ENCODE measurements at places on chromosomes 3 and 15.

GRCh38 chr3:159520638-159521037 lies 468.0 kb upstream of the IL12A start:
- DNase-seq: no peak

DNA sequence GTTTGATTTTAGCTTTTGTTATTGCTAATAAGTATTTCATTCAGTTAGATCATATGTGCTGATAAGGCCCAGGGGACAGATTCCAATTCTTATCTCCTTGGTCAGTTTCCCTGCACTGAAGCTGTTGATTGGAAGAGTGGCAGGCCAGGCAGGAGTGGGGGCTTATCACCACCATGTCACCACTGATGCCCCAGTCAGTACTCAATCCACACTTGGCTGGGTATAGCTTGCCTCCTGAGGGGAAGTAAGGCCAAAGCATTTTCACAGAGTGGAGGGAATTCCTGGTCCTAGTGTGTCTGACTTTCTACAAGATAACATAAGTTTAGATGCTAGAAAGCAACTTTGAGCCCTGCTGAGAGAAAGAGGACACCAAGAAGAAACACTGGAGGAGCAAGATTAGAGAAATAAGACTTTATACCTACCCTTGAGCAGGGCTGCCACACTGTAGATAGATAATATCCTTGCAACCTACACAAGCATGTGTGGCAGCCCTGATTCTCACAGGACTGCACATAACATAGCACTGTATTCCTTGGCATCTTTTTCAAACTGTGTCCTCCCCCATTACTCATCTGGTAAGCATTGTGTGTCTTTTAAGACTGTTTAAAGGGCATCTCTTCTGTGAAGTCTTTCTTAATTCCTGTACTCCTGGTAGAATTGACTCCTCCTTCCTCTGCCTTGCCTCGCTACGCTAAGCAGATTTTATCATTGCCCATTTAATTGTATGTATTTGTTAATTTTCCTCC lies 24.3 kb downstream of the OXNAD1 start:
- no peak for DNase-seq

DNA sequence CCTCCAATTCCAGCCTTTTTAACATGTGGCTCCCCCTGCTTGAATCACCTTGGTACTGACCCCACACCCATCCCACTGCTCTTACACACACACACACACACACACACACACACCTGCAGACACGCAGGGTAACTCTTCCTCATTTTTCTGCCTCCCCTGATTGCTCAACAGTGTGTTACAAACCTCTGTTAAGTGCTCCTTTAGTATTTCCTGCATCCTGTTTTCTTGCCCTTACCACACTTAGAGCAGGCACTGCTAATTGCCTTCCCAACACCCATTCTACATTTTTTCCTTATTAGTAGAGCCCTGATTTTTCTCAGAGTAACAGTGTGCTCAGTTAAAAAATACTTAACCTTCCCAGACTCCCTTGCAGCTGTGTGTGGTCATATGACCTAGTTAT lies 184.0 kb downstream of the EBLN2 start:
- DNase-seq: no peak

- no peak for DNase-seq
These were observed 171.5 kb downstream of the ZMAT3 start for GRCh38 chr3:178900029-178900646.

DNA sequence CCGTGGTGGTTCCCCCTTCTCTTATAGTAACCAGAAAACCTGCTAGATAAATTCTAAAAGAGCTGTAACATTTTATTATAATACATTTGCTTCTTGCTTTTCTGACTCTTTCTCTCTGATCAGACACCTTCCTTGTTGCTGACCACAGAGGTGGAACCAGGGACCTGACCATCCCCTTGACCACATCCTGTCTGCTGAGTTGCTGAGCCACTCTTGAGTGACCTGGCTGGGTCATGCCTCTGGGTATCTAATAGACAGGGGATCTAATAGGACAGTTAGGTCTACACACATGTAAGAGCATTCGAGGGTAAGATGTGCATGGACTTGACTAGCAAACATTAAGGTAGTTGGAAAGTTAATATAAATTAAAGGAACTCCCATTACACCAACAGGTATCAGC lies 22.8 kb upstream of the TRIM59 start:
- DNase-seq: no peak

GRCh38 chr3:106540743-106541142 lies 671.9 kb upstream of the CBLB start:
- DNase-seq: no peak

DNA sequence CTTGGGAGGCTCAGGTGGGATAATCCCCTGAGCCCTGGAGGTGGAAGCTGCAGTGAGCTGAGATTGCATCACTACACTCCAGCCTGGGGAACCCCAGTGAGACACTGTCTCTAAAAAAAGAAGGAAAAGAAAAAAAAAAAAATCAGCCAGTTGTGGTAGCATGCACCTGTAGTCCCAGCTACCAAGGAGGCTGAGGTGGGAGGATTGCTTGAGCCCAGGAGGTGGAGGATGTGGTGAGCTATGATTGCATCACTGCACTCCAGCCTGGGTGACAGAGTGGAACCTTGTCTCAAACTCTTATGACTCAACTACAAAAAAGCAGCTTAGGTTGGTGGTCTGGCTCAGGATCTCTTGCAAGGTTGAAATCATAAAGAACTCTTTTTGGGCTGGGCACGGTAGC lies 19.3 kb upstream of the GPX1 start:
- DNase-seq: peak; percentile 55

DNA sequence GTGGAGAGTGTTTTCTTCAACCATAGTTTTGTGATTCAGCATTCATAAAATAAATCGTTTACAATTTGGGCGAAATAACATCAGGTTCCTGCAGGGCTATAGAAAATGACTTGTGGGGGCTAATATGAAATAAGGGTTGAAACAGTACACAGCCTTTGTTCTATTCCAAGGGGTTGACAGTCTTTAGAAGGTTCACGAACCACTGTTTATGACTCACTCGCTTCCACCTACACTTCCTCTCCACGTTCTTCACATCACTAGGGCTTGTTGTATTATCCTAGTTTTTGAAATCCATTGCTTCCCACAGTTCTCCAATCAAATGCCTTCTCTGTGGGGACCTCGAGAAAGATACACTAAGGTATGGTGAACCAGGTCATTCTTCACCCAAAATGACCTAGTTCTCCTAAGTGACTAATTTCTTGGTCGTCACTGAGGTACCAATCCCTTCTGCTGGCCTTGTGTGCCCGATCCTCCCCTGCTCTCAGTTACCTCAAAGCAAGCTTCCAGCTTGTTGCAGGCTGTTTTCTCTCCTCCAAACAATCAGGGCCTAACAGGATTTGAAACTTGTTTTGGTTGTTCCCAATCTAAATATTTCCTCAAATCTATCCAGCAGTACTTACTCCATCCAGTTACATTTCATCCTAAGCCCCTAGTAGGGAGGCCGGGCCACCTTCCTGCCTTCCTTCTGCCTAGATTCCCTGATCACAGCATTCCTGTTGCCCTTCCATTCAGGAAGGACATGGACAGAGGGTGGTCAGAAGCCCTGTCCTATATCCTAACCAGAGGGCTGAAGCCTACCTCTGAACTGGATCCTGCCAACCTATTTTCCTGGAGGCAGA lies 23.1 kb upstream of the TBL1XR1 start:
- DNase-seq: no peak

GRCh38 chr15:78914027-78914764 lies 30.6 kb downstream of the CTSH start:
- DNase-seq: no peak

GRCh38 chr15:76565366-76565765 lies 228.8 kb downstream of the ISL2 start:
- no peak for DNase-seq

DNA sequence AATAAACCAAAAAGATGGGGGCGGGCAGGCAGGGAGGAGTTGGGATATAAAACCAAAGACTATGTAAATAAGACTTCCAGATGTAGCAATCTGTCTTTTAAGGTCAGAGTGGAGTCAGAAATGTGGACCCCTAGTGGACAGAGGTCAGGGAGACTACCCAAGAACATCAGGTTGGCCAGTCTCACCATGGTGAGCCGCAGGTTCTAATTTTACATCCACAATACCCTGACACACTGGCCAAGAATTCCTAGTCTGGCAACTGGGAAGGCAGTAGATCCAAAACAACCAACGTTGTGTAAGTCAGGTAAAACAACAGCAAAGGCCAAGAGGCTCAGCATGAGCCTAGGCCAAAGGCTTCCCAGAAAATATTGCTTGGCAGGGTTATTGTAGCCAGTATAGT lies 203.4 kb downstream of the FOXP1 start:
- DNase-seq: no peak

DNA sequence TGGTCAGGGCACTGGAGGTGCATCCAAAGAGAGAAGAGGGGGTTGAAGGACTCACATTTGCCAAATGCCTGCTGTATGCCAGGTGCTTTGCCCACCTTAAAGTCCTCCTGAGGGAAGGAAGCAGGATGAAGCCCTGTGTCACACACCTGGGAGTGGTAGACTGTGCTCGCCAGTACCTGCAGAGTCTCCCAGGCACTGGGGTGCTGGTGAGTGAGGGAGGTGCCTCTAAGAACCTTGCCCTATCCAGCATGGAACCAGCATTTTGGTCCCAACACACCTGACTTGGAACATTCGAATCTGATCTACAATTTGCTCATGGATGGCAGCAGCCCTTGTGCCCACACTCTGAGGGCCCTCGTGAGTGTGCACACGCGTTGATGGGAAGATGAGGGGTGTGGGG lies 76.7 kb downstream of the SEC22A start:
- DNase-seq: no peak

DNA sequence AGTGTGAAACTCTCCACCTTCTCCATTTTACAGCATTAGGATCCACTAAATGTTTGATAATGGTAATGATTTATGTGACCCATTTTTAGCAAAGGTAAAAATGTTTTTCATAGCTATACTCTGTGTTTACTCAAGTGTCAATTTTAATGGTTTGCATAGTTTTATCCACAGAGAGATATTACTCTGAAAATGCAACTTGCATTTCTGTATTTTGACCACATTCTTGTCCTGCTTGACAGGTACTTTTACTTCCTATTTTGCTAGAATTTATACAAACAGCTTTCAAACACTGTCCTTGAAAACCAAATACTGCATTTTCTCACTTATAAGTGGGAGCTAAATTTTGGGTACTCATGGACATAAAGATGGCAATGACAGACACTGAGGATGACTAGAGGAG lies 62.9 kb downstream of the SERPINI1 start:
- no peak for DNase-seq

GRCh38 chr15:63476229-63476632 lies 28.2 kb upstream of the USP3 start:
- no peak for DNase-seq

GRCh38 chr3:184874709-184875644 lies 63.0 kb downstream of the VPS8 start:
- no peak for DNase-seq

DNA sequence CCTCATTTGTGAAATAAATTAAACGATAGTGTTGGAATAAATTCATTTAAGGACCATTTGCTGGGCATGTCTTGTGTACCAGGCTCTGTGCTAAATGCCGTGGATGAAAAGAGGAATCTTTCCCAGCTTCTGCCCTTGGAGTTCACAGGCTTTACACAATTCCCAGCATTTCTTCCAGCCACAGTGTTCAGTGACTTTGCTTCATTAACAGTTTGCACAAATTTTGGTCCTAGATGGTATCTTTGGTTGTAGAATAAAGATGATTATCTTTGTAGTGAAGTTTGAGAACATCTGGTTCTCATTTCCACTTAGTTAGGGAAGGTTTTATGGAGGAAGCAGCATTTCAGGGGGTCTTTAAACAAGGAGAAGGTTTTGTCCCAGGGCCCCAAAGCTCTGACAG lies 100.1 kb downstream of the LRTM1 start:
- no peak for DNase-seq

- DNase-seq: no peak
These were observed 4.4 kb upstream of the SSR3 start for GRCh38 chr3:156559321-156559720.

DNA sequence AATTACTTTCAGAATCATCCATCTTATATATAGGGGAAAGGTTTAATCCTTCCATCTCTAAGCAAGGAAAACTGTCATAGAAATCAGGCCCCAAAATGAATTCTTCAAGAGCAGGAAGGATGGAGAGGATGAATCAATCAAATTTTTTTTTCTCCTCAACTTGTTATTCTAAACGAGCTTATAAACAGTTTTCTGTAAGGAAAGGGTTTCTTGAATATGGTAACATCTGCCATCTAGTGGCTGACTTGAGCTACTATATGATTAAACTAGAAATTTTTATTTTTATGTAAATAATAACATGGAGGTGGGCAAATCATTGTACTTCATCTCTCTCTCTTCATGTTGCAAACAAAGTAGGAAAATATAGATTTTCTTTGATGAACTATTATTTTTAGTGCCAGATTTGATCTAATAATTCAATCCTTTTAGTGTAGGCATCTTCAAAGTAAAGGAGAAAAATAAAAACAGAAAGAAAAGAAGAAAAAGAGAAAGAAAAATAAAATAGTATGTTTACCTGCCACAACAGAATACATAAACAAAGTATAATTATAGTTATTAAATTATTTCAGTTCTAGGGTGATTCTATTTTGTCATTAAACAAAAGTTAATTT lies 146.6 kb downstream of the SERPINI1 start:
- DNase-seq: peak; percentile 47

- DNase-seq: no peak
These were observed 23.3 kb downstream of the ANAPC13 start for GRCh38 chr3:134462331-134462941.

GRCh38 chr3:65597952-65598413 lies 440.7 kb downstream of the MAGI1 start:
- no peak for DNase-seq

- DNase-seq: no peak
These were observed 32.1 kb downstream of the GRK7 start for GRCh38 chr3:141795276-141795675.

GRCh38 chr3:24513463-24513862 lies 18.8 kb upstream of the THRB start:
- no peak for DNase-seq

- DNase-seq: no peak
These were observed 468.5 kb downstream of the NLGN1 start for GRCh38 chr3:173865900-173866498.
